Psoas muscle (tissue), 8 donors: ENCODE measurements at places on chromosomes 12 and 14. TPM values are rescaled to one million over a fixed set of nuclear protein-coding genes. Genes with fewer than 3 reads are reported as not detected.

DNA sequence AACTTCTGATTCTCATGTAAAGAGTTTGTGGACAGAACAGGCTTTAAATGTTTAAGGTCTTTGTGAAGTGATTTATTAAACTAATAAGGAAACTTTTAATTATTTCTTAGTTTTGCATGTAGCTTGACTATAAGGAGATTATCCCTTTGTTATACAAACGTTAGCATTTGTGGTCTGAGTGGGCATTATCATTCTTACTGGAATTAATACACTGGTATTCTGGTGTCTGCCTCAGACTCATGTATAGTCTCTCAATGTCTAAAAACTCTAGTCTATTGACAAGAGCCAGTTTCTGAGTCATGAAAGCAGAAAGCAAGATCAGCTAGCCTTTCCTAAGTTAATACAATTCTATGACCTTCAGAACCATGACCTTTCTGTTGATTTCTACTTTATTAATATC lies 51.3 kb downstream of the SOX5 start:
- no peaks in the 10 kb centered on the region for H3K36me3 ChIP-seq
- no peak overlapping the region for H3K4me3 ChIP-seq
- no peak overlapping the region for H3K27ac ChIP-seq
- DNase-seq = no peak

DNA sequence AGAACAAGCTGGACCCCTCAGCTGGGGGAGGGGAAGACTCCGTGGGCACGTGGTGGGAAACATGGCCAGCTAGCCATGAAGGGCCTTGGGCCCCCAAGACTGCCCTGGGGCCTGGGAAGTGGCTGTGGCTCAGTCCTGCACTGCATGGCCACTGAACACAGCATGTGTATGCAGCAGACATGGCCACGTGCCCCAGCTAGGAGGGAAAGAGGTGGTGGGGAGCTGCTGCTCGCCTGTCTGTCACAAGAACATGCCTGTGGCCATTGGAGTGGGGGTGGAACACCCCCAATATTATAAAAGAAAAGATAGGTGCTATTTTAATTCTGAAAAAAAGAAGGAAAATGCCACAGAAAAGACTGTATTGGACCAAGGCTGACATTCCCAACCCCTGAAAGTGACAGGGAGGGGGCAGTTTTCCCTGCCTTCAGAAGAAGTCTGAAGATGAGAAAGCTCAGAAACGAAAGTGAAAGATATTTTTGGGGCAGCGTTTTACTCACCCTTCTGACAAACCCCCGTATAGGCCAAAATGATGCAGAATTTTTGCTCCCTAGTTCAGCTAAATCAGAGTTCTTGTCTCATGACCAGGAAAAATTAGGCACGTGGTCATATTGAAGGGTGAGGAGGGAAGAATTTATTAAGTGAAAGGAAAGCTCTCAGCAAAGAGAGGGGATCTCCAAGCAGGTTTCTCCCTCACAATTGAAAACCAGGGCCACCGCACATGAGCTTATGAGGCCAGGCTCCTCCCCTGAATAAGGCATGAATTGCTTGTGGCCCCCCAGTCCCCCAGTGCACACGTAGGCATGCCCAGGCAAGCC lies 35.2 kb upstream of the PCNX1 start:
- H3K36me3 ChIP-seq = no peaks in the 10 kb centered on the region
- no peak overlapping the region for H3K27ac ChIP-seq
- H3K27me3 ChIP-seq = no peaks in the 10 kb centered on the region
- no peak overlapping the region for H3K4me3 ChIP-seq

DNA sequence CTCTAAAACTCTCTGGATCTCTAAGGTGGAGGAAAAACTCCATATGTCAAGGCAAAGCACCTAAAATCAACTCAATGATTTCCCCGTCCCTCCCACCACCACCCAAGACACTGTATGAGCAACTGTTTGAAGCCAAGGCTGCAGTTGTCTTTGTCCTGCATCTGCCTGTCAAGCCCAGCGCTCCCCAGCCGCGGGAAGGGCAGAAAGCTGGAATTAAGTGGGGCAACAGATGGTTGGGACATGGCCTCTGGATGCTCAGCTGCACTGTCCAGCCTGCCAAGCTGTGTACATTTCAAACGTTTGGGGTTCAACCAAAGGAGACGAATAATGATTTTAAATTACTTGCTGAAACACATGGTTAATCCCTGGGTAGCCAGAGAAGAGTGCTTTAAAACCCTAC lies 42.2 kb upstream of the PTGR2 start:
- H3K27ac ChIP-seq = peak overlapping the region; percentile 61
- H3K4me1 ChIP-seq = peaks cover 11% of the 10 kb centered on the region
- no peak overlapping the region for H3K4me3 ChIP-seq
- peak; percentile 77 for DNase-seq
- no peaks in the 10 kb centered on the region for H3K27me3 ChIP-seq

Gene ACSM4
- total RNA-seq = not detected

GRCh38 chr12:99170037-99170436 lies 477.5 kb upstream of the GARIN6 start:
- DNase-seq = no peak
- H3K36me3 ChIP-seq = no peaks in the 10 kb centered on the region
- no peak overlapping the region for H3K4me3 ChIP-seq
- no peaks in the 10 kb centered on the region for H3K4me1 ChIP-seq

DNA sequence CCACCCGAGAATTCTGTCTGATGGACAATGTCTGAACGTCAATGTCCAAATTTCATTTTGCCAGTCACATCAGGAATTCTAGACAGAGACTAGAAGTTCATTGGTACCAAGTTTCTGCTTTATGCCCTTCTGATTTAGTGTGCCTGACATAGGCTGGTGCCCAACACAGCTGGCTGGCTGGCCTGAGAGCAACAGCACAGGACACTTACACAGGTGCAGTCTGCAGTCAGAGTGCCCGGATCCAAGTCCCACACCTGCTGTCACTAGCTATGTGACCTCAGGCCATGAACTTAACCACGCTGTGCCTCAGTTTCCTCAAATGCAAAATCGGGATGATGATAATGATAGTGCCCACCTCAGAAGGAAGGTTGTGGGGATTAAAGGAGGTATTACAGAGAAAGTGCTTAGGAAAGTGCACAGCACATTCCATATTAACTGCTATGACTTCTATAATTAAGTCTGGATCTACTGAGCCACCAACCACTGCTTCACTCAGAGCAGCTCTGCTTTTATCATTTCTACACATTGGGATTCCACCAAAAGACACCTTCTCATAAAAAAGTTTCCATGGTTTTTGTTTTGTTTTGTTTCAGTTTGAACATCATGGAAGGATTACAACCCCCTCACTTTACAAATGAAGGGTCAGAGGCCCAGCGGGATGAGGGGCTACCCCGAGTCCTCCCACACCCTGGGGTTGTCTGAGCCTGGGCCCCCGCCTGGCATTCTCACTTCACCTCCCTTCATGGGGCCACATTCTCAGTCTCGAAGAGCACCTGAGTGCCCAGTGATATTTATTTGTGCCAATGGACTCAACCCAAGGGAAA lies 168.8 kb upstream of the BCL2L14 start:
- no peaks in the 10 kb centered on the region for H3K27me3 ChIP-seq
- no peak for DNase-seq
- H3K36me3 ChIP-seq = no peaks in the 10 kb centered on the region
- no peaks in the 10 kb centered on the region for H3K4me1 ChIP-seq
- no peak overlapping the region for H3K4me3 ChIP-seq
- no peak overlapping the region for H3K27ac ChIP-seq

Gene ANHX
- total RNA-seq = not detected

- no peaks in the 10 kb centered on the region for H3K36me3 ChIP-seq
- DNase-seq = no peak
- no peaks in the 10 kb centered on the region for H3K4me1 ChIP-seq
- H3K4me3 ChIP-seq = no peak overlapping the region
Observed at GRCh38 chr12:123808167-123808566, 46.1 kb downstream of the DNAH10 start.

GRCh38 chr12:52233462-52234207 lies 592 bp downstream of the KRT7 start:
- no peaks in the 10 kb centered on the region for H3K4me1 ChIP-seq
- DNase-seq = no peak
- H3K4me3 ChIP-seq = no peak overlapping the region
- H3K27me3 ChIP-seq = peaks cover 45% of the 10 kb centered on the region
- H3K27ac ChIP-seq = no peak overlapping the region
